NCI-H1417 treated with DMSO at 0.1 percent for 48 hours (cell line): ENCODE measurements at places on chromosomes 6 and 20.

GRCh38 chr20:58523072-58523970, 8.1 kb upstream of the APCDD1L start:
- no peak for DNase-seq

- no peak for DNase-seq
These were observed 241.9 kb upstream of the ZFP64 start for GRCh38 chr20:52433326-52434040.

DNA sequence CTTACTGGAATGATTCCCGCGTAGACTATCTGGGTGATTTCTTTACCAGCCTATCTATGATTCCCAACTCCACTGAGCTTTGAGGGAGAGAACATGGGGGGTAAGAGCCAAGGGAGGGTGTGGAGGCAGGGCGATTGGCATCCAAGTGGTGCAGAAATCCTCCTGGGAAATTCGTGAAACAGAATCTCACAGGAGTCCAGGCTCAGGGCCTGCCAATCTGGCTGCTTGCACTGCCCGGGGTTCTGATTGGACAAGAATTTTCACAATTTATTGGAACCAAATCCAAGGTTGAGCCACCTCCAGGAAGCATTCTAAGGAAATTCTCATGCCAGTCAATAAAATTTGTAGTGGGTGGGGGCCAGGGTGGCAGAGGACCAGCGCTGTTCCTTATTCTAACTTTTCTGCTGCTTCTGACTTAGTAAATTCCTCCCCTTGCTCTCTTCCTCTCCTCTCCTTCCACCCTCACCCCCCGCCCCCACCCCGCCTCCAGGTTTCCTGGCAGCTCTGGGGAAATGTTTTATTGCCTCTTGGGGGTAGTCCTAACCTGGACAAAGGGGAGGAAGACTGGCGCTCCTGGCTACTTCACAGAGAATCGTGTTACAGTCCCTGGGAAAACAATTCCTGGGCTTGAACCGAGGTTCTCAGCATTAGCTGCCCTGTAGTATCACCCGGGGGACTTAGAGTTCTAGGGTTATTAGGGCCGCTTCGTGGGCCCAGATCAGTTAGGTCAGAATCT, 3.1 kb downstream of the BMP6 start:
- no peak for DNase-seq

- no peak for DNase-seq
These were observed 22.2 kb downstream of the PLCG1 start for GRCh38 chr20:41159547-41159946.

DNA sequence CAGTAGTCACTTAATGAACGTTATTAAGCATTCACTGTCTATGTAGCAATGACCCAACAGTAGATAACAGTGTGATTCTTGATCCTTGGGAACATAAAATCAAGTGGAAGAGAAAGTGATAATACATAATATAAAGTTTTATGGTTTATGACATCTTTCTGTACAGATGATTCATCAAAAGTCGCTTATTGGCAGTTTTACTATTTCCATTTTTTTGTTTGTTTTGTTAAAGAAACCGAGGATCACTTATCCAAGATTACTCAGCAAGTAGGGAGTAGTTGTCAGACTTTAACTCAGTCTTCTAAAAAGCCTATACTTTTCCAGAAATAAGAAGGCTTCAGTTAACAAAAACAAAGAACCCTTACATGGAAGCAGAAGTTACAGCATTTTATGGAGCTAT, 260.8 kb downstream of the ZFAND3 start:
- no peak for DNase-seq

- DNase-seq = no peak
These were observed 50.5 kb downstream of the BMP7 start for GRCh38 chr20:57215826-57216471.

DNA sequence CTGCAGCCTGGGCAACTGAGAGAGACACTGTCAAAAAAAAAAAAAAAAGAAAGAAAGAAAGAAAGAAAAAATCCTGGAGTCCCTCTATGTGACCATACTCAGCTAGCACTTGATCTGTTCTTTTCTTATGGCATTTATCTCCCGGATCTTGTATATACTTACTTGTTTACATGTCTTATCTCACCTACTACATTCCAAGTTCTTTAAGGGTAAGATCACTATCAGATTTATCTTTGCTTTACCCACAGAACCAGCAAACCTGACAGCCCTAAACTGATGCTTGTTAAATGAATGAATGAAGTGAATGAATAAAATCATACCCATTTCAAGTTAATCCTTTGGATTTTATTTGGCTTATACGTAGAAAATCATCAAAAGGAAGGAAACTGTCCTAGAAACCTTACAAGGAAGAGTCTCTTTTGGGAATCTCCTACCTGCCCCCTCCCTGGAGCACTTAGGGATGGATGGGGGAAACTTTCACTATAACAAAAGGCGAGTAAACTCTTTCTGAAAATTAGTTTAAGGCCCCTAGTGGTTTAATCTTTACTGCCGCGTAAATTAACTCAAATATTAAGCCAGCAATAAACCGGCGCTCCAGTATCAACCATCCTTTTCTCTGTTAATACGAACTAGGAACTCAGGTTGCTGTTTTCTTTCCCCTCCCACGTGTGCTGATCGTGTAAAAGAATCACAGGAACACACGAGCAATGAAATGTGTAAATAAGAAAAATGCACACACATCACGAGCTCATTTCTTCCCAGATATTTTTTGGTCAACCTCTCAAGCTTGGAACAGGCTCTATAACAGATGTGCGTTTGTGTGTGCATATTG, 1.3 kb upstream of the UTRN start:
- DNase-seq = no peak

- DNase-seq = no peak
These were observed 636 bp downstream of the RCAN2 start for GRCh38 chr6:46490425-46491200.

GRCh38 chr6:129150507-129150906, 267.6 kb downstream of the LAMA2 start:
- DNase-seq = no peak

GRCh38 chr6:44858998-44859397, 469.1 kb upstream of the RUNX2 start:
- no peak for DNase-seq

DNA sequence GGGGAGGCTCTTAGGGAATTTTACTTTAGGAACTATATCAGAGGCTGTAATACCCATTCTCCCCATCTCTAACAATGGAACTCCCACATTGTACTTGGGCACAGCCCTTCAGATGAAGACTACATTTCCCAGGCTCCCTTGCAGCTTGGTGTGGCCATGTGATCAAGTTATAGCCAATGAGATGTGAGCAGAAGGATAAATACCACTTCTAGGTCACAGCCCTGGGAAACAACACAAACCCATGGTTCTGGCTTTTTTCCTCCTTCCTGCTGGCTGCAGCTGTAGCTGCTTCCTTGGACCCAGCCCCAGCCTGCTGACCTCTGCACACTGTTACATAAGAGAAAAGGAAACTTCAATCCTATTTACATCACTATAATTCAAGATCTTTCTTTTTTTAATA, 445.9 kb upstream of the JARID2 start:
- no peak for DNase-seq

DNA sequence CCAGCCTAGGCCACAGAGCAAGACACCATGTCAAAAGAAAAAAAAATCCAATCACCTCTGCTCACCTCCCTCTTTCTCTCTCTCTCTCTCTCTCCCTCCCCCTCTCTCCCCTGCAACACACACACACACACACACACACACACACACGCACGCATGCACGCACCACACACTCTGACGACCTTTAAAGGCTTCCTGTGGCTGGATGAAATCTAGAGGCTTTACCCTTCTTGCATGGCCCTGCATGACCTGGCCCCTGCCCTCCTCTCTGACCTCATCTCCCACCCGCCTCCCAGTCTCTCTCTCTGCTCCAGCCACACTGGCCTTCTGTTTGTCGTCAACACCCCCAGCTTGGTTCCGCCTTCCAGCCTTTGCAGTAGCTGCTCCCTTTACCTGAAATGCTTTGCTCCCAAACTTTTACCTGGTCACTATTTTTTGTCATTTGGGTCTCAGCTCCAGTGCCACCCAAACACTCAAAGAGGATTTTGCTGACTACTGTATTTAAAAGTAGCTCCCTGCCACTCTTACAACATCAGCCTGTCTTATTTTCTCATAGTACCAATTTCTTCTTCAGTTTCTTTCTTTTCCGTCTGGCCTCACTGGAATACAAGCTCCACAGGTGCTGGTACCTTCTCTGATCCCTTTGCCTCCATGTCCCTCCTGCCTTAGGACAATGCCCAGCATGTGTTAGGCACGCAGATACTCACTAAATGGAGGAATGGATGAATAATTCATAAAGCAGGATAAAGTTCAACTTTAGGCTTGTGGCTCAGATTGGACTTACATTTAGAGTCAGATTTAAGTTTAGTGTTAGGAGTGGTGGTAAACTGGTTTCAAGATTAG, 4.3 kb upstream of the LTA start:
- DNase-seq = no peak

- no peak for DNase-seq
These were observed 276.6 kb upstream of the BMP2 start for GRCh38 chr20:6490849-6491248.

DNA sequence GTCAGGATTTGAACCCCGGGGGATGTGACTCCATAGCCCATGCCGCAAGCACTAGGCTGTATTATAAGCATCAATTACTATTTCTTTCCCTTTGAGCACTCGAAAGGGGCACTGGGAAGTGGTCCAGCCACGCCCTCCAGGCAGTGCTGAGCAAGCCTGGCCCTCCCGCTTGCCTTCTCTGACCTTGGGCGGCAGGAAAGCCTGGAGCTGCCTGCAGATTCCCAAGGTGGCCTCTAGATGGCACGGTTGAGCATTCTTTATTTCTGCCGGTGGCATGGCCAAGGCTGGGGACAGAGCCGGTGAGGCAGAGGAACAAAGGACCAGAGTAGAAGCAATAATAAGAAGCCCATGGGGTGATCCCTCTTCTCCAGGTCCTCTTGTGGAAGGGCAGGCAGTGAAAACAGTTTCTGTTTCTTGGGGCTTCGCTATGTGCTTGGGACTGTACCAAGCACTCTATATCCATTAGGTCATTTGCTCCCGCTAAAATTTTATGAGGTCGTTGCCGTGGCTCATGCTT, 32.0 kb downstream of the ARHGAP40 start:
- no peak for DNase-seq

DNA sequence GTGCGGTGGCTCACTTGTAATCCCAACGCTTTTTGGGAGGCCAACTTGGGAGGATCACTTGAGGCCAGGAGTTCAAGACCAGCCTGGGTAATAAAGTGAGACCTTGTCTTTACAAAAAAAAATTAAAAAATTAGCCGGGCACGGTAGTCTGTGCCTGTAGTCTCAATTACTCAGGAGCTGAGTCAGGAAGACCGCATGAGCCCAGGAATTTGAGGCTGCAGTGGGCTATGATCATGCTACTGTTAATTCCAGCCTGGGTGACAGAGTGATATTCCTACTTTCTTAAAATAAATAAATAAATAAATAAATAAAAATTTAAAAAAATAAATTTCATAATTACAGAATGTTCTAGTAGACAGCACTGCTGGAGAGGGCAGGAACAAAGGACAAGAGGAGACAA, 62.4 kb downstream of the DST start:
- no peak for DNase-seq

DNA sequence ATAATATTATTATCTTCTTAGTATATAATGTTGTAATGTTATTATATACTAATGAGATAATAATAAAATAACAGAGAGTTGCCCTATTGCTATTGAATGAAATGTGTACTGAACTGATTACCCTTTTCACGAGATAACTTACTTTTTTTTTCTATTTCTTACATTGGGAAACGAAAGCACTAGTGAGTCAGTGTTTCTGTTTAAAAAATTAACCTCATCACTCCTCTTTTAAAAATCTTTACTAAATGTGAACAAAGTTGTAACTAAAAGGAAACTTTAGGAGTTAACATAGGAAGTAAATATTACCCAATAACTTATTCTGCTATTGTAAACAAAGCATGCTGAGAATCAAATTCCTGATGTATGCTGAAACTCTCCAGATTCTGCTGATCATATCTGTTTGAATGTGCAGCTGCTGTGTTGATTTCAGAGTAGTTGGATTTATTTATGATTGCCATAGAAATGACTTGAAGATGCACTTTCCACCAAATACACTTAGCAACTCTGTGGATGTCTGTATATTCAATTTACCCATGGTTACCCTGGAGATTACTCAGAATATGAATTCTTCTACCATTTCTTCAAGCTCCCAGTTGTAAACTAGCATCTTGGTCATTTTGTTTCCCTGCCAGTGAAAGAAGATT, 523.4 kb downstream of the TENT5A start:
- no peak for DNase-seq

DNA sequence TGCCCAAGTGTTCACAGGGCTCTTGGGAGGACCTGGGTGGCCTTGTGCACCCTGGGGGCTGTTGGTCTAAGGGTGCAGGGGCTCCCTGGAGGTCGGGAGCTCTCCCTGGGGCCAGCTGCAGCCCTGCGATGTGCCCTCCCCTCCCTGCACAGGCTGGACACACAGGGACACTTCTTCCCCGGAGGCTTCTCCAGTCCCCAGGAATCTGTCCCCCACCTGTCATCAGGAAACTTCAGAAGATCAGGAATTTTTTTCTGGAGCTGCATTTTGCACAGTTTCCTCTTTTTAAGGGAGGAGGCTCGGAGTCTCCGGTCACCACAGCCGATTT, 66.9 kb upstream of the BHLHE23 start:
- DNase-seq = no peak

DNA sequence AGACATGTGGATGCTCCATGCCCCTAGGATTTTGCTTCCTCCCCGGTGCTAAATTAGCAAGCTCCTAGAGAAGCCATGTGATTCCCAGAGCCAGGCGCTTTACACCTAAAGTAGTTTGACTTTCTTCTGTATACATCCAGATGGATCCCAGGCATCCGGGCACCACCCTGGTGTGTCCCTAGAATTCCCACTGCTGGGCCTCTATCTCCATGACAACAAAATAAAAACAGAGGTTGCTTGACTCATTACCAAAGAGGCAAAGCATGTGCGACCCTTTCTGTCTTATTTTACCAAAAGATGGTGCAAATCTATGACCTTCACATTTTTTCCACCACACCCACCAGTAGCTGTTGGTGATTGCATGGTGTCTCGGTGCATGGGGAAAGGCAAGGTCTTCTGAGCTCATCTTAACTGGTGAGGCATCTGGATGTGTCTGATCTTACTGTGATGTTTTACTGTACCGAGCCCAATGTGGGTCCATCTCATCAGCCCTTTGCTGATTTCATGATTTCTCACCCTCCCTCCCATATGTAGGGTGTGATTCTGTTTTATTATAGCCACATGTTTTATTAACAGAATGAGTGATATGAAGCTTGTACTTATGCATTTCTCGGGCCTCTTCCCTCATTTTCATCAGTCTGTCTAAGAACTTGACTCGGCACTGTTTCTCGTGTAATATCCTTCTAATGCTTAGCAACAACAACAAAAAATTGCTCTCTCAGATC, 27.4 kb upstream of the VAPB start:
- DNase-seq = no peak

- no peak for DNase-seq
These were observed 58.6 kb upstream of the SLC32A1 start for GRCh38 chr20:38665506-38666285.

DNA sequence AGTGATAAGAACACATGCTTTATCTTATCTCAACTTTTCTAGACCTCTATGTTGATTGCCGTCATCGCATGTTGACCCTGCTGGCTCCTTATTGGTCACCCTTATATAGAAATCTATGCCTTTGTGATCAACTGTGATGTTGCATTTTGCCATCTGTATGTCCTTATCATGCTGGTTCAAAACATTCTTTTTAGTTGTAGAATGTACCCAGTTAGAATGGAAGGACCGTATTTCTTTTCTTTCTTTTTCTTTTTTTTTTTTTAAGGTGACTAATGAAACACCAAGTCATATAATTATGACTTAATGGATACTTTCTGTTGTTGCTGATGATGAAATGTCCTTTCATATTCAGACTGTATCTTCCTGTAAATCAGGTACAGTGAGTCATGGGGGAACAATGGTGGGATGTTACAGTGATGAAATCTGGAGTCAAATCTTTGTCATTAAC, 145.9 kb upstream of the CITED2 start:
- DNase-seq = no peak
